ENCODE measurements at places on chromosomes 5 and 9.

GRCh38 chr9:99876190-99876589 lies 30.3 kb upstream of the STX17 start:
- no peak for DNase-seq

GRCh38 chr5:131431794-131432193 lies 167.9 kb downstream of the CDC42SE2 start:
- DNase-seq, result no peak

DNA sequence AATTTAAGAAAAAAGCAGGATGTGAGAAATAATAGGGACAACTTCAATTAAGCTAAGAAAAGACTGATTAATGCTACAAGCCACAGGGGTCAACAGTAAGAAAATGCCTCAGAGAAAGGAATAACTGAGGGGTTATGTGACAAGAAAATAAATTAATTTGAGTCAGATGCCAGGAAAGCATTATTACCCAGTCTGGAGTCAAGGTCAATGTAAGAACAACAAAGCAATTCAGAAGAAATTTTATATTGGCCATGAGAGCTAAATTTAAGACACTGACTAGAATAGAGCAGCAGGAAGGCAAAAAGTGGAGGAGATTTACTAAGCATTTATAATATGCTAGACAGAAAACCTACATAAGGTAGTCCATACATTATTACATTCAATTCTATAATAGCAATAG lies 73.5 kb downstream of the CDH10 start:
- DNase-seq, result no peak

DNA sequence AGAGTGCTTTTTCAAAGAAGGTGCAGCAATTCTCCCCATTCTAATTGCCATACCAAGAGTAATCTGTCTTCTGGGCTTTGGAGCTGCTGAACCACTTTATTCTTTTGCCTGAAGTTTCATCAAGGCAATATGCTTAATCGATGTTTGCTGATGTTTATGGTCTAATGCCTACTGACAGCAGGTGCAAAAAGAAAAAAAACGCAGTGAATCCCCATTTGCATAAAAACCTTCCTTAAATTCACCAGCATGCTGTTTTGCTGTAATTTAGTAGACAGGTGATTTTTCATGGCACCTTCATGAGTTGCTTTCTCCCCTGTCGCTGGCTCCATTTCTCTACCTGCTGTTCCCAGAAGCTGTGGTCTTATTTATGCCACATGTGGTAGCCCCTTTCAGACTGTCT lies 83.1 kb upstream of the MAST4 start:
- DNase-seq, result no peak

- DNase-seq, result no peak
Observed at GRCh38 chr9:128251732-128252100, 24.1 kb downstream of the GOLGA2 start.

DNA sequence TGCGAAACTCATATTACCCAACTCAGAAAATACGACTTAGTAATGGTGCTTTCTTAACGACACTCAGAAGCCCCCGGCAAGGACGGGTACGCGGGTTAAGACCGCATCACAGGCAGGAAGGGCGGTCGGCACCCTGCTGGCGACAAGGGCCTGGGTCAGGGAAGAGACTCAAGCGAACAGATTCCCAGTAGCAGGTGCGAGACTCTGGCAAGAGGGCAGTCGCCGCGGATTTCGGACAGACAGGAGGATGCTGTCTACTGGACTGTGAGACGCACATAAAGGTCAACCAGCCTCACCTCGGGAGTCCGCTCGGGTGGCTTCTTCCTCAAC lies 398 bp downstream of the RAPGEF6 start:
- peak; percentile 77 for DNase-seq

- no peak for DNase-seq
Observed at GRCh38 chr9:114240216-114240615, 82.7 kb upstream of the ORM1 start.

- DNase-seq, result no peak
Observed at GRCh38 chr5:170057311-170057710, 48.4 kb upstream of the FOXI1 start.

- DNase-seq, result no peak
Observed at GRCh38 chr5:179262126-179262920, 82.9 kb downstream of the ADAMTS2 start.

- peak; percentile 42 for DNase-seq
Observed at GRCh38 chr5:54243483-54244080, 66.8 kb downstream of the ARL15 start.

- DNase-seq, result no peak
Observed at GRCh38 chr9:87878989-87879511, 3.6 kb upstream of the SPATA31E1 start.

GRCh38 chr5:11072568-11072967 lies 311.5 kb upstream of the DAP start:
- DNase-seq, result no peak

DNA sequence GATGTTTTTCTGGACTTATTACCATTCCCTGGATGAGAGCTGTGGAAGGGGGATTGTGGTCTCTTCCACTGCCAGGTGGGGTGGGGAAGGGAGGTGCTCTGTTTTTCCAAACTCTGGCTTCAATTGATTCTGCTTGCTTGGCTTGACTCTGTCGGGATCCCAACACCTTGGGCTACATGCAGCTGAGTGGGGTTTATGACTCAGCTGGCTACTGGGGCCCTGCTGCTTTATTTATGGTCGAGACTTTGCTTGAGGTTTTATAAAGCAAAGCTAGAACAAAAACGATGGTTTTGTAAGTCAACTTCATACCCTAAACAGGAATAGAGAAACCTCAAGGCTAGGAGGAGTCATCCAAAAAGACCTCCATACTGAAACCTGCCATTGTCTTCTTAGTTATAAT lies 76.3 kb downstream of the AOPEP start:
- DNase-seq, result no peak

GRCh38 chr5:172144291-172144815 lies 43.7 kb downstream of the STK10 start:
- DNase-seq, result no peak

DNA sequence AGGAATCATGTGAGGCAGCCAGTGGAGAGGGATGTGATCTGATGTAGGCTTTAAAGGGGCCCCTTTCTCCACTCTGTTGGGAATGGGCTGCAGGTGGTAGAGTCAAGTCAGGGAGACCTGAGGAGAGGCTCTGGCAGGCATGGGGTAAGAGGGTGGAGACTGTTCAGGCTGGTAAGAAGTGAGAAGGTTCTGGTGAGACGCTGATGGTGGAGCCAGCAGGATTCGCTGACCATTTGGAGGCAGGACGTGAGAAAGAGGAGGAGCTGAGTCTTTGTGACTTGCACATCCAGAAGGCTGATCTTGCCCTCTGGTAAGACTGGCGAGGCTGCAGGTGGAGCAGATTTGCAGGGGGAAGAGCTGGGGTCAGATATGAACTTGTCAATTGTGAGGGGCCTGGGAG lies 248.0 kb downstream of the NSG2 start:
- no peak for DNase-seq

DNA sequence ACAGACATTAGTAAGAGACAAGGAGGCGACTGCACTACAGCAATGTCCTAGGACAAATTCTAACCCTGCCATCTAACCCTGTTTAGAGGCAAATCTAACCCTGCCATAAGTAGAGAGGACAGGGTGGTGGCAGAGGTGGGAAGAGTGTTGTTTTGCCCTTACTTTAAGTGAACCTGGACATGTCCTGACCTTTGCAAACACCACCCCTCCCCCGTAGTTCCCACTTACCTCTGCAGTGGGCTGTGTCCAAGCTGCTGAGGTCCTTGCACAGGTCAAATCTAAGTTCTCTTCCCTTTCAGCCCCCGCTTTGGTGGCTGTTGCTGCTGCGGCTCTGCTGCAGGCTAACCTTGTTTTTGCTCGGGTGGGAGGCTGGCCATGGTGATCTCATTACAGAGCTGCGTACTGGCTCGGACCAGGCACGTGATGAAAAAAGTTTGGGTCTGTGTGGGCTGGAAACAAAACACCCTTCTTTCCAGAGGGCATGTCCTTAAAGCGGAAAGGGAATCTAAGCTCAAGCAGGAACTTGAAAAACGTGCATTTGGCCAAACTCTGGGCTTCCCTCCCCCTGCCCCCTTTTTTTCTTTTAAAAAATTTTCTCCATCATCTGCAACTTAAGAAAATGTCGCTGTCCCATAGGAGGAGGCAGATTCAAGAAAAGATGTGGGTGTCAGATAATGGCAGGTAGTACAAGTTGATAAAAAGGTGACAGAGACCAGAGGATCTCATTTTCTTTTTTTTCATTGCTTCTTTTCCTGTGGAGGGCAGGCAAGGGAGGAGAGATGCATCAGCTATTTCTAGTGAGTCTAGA lies at the start of gene FAXDC2:
TSS of gene FAXDC2 (minus strand) at position 349 of the 808 bp plus-strand sequence. CDS start 12,425 bp downstream, outside the sequence.
- DNase-seq, result no peak

GRCh38 chr5:123204251-123204650 lies 115.2 kb downstream of the PRDM6 start:
- DNase-seq, result no peak

DNA sequence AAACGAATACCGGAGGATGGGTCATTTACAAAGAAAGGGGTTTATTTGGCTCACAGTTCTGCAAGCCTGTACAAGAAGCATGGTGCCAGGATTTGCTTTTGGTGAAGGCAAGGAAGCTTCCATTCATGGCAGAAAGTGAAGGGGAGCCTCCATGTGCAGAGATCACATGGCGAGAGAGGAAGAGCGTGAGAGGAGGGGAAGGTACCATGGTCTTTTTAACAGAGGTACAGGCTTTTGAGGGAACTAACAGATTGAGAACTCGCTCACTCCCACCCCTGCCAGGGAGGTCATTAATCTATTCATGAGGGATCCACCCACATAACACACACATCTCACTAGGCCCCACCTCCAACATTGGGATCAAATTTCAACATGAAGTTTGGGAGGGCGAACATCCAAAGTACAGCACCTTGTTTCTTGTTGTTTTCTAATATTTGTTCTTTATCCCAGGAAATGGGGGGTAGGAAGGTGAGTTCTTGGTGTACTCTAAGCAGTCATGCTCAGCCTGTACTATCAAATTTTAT lies 18.5 kb downstream of the TMC1 start:
- no peak for DNase-seq

- DNase-seq, result no peak
Observed at GRCh38 chr9:15244001-15244441, 63.0 kb downstream of the TTC39B start.

GRCh38 chr9:27528076-27528885 lies 1.3 kb downstream of the MOB3B start:
- peak; percentile 61 for DNase-seq

DNA sequence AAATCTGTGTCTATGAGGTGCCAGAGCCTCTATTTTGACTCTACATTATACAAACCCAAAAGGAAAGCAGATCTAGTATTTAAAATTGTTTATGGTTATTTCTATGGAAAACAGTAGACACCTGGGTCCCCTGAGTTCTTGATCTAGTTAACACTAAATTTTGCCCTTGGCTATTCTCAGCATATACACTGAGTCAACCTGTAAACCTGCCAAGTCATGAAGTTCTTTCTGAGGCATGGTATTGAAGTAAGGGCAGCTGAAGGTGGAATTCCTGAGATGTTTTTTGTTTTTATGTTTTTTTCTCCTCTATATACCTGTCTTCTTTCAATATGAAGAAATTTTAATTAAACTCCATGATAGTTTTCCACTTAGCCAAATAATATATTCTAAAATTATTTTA lies 120.2 kb downstream of the PDE4D start:
- no peak for DNase-seq

DNA sequence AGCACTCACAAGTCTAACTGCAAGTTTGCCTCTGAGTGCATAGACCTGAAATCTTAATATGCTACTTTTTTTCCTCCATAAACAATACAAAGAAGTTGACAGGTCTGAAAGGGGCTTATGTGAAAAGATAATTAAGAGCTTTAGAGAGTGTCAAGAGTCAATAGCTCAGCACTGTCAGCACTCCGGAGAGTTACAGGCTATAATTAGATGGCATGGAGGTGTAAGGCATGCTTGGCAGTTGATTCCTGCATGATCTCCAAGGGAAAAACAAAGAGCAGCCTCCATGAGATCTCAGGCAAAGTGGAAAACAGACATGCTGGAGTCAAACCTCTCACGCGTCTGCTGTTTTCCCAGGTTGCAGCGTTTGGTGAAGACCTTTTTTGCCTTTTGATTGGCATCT lies 468.7 kb downstream of the TLE4 start:
- DNase-seq, result no peak

- DNase-seq, result no peak
Observed at GRCh38 chr5:81409896-81410295, 16.0 kb upstream of the ACOT12 start.

DNA sequence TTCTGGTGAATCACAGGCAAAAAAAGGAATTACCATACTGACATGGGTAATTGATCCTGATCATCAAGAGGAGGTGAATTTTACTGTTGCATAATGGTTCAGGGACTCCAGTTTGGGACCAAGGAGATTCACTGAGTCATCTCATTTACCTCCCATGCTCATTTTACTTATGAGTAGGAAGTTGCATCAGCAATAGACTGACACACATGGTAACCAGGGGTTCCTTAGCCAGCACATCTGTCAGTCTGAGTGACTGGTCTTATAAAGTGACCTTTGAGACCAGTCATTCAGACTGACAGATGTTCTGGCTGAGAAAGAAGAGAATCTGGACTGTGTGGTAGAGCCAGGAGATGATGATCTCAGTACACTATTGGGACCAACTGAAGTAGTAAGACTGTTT lies 384.6 kb upstream of the CD180 start:
- DNase-seq, result no peak

GRCh38 chr5:31983851-31984250 lies 190.3 kb downstream of the GOLPH3 start:
- DNase-seq, result no peak

GRCh38 chr5:104526866-104527265 lies 964.3 kb upstream of the NUDT12 start:
- no peak for DNase-seq

GRCh38 chr5:64149268-64149667 lies 16.4 kb upstream of the RNF180 start:
- no peak for DNase-seq

DNA sequence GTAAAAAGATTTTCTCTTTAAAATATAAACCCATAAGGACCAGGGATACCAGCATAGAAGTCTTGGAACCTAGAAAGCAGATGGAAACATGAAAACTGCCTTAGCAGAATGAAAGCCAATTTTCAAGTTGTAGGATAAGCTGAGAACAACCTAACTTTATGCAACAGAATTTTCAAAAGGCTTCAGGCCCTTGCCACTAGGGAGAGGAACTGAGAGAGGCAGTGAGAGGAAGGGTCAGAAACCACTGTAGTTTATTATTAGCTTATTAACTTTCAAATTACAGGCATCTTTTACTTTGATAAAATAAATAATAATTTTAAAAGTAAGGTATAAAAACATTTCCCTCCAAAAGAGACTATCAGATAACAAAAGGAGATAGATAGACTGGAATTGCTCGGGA lies 33.4 kb downstream of the FAM81B start:
- DNase-seq, result no peak

Data from CD4-positive, alpha-beta T cell treated with Interleukin-4 for 1 hour (primary cell).